Lung (tissue), 17 donors: ENCODE measurements at places on chromosomes 11 and 22. TPM values are rescaled to one million over a fixed set of nuclear protein-coding genes. Genes with fewer than 3 reads are reported as not detected.

DNA sequence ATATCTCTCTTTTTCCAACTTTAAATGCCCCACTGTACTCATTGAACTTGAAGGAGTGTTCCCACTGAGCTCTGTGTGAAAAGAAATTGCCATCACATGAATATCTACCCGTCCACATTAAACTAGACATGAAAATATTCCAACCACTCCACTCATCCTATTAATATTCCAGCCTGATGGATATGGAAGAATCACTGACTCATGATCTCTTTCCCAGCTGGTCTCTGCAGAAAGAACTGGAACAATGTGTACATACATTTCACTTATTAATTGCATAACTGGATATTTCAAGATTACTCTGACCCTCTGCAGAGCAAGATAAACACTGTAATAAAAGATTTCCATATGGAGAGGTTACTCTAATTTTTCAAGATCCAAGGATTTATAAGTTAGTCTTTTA lies 711.1 kb upstream of the LRRC4C start:
- DNase-seq, result peak; percentile 61

The PITPNM1 gene
- 67.3 TPM for total RNA-seq

GRCh38 chr11:27460158-27460978 lies 12.2 kb downstream of the LGR4 start:
- DNase-seq, result peak; percentile 54

DNA sequence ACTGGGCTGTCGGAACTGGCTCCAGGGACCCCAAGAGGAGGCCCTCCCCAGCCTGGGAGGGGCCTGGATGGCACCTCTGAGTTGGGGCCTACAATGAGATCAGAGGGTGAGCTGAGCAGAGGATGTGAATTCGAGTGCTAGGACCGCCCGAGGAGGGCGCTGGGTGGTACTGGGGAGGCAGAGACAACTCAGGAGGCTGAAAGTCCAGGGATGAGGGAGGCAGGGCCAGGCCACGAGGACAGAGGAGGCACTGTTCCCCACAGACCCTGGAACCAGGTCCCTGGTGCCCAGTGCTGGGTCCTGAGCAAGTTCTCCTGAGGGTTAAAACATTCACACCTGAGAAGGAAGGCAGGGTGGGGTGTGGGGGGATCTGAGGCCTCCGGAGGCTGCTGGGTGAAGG lies 218.0 kb downstream of the CTTN start:
- no peak for DNase-seq
